ENCODE measurements at places on chromosomes 1 and 21.

DNA sequence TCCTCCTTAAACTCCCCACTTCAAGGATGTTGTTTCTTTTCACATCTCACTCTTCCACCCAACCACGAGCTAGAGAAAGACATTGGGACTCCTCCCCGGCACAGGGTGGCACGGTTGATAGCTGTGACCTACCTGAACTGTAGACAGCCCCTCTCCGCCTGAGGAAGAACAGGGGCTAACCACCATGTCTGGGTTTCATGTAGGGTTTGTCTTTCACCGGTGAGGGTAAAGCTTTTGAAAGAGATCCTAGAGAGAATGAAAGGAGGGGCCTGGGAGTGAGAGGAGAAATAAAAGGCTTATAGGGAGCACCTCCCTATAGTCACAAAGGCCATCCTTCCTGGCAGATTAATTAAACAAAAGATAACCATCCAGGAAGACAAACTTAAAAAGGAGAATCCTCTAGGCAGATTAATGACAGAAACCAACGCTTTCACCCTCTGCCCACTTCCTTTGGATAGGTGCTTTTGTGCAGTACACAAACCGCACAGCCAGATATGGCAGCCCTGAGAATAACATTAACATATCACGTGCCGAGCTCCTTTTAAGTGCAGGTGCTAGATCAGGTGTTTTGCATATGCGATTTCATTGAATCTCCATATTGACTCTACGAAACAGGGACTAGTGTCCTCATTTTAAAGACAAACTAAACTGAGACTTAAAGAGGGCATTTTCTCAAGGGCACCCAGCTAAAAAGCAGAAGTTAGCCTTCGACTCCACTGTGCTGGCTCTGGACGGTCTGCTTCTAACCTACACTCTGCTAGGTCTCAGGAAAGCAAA lies 178.1 kb upstream of the RUNX1 start:
- DNase-seq = peak; percentile 25

DNA sequence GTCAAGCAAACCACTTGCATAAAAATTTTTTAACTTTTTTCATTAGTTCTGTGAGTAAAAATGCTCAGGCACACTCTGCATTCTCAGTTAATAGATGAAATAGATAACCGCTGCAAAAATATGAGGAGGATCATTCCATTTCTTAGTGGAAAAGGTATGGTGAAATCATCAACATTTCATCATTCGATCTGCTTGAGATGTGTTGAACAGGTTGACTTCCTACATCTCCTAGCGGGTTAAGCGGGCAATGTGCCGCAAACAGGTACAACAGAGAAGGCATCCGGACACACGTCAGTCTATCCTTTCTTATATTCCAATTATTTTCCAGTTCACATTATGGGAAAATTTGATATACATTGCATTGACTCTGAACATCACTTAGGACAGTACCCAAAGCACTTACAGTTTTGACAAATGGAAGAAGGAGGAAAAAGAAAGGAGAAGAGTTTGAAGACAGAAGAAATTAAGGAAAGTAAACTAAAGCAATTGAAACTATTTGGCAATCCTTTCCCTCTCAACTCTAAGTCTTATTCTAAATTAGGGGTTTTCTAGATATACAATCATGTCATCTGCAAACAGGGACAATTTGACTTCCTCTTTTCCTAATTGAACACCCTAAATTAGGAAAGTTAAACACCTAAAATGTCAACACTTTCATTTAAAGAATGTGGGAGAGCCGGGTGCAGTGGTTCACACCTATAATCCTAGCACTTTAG lies 33.5 kb downstream of the NIBAN1 start:
- DNase-seq = no peak

DNA sequence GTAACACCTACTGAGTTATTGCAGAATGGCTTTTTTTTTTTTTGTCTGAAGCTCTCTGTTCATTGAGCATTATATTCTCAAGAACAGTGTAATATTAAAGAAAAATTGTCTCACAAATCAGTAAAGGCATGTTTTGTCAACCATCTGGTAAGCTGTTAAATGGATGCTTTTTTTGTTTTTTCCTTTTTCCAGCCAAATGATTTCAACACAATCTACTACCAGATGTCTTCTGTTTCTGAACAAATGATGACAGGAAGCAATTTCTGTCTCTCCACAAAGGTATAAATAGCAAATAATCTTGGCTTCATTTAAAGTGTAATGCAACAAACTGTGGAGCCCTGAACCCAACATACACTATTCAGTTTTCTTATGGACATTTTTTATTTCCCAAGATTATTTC lies 78.6 kb upstream of the RGS2 start:
- no peak for DNase-seq

DNA sequence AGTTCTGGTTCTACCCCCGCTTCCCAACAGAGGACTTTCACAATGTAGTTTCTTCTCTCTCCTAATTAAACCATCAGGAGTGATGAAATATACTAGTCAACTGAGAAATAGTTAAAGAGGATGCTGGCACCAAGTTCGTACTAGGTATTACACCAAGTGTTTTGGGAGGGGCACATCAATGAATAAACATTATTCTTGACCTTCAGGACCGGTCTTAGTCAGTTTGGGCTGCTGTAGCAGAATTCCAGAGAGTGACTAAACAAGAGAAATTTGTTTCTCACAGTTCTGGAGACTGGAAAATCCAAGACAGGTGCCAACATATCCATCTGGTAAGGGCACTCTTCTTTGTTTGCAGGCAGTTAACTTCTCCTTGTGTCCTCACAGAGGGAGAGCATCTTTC lies 103.8 kb downstream of the SPATA17 start:
- DNase-seq = no peak

- DNase-seq = no peak
Measured at GRCh38 chr1:51218570-51218969, 17.5 kb upstream of the RNF11 start.

GRCh38 chr1:236886199-236886598 lies 91.1 kb downstream of the MTR start:
- no peak for DNase-seq

- peak; percentile 62 for DNase-seq
Measured at GRCh38 chr1:34460193-34460592, 283.5 kb downstream of the C1orf94 start.

GRCh38 chr1:218080863-218081262 lies 204.2 kb upstream of the RRP15 start:
- no peak for DNase-seq
